ENCODE measurements at places on chromosomes 6 and 20.

DNA sequence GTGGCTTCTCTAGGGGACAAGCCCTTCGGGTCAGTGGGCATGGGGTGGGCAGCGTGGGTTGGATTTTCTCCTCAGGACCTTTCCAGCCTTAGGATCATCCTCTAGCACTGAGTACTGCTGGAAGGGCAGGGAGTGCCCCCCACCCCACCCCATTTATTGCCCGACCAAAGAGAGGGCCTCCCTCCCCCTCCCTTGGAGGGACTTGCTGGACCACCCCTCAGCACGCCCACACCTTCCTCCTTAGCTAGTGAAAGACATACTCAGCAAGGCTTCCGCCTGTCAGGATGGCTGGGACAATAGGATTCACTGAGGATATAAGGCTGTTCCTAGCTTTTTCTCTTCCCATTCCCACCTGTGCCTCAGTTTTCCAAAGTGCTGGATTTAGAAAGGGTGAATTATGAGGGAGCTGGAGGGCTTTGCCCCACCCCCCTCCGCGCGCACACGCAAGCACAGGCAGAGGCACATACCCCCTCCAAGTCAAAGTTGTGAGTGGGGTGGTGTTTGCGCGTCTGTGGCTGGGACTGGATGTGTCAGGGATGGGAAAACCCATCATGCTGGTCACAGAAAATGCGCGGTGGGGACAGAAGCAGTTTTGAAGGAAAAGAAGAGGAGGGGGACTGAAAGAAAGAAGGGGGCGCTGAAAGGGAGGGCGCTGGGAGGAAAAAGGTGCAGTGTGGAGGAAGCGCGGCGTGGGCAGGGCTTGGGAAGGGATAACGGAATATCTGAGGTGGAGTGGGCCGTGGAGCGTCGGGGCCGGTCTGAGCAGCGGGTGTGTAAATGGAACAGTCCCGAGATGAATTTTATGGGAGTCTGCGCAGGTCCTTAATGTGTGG, 693 bp upstream of the SLC29A1 start:
- DNase-seq: peak; percentile 74

- no peak for DNase-seq
Observed at GRCh38 chr6:97049253-97050011, 124.9 kb downstream of the KLHL32 start.

GRCh38 chr20:22080985-22081384, 375.5 kb downstream of the PAX1 start:
- DNase-seq: no peak

GRCh38 chr6:137651178-137651577, 157.0 kb upstream of the OLIG3 start:
- no peak for DNase-seq

DNA sequence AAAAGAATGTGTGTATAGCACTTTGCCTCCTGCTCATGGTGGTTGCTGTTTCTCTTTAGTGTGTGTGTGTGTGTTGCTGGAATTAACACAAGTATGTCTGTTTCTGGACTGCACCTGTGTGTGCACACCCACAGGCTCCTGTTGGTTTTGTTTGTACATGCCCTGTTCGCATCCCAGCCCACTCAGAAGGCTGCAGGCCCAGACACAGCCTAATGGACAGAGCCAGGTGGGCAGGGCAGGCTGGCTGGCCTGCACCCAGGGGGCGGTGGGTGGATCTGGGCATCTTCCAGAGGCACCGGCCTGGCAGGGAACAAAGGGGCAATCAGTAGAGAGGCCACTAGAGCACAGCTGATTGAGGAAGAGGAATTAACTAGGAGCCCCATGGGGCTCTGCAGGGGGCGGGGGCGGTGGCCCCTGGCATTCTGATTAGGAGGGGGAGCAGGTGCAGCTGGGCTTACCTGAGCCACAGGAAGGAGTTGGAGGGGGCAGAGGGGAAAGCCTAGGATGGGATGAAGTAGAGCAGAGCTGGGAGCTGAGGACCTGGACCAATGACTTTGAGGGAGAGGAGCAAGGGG, 21.9 kb downstream of the CD40 start:
- no peak for DNase-seq

- DNase-seq: no peak
Observed at GRCh38 chr6:109344226-109344625, 38.0 kb downstream of the CD164 start.

DNA sequence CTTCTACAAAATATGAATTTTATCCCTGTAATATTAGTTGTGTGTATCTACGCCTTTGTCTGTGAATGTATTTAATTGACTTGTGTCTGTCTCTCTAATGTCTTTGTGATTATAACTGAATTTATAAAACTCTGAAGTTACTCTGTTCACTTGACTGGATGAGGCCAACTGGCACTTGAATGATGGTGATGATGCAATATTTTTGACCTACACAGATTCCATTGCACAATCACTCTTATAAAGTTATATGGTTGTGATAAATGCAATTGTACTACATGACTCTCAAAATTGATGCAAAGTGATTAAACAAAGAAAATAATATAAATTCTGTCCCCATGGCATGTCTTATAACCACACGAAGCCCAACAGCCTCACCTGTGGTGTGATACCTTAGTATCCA, 287.3 kb upstream of the PLN start:
- DNase-seq: no peak

GRCh38 chr6:41527721-41528408, 18.3 kb upstream of the FOXP4 start:
- peak; percentile 66 for DNase-seq

GRCh38 chr6:169172456-169172855, 81.2 kb downstream of the THBS2 start:
- DNase-seq: no peak

GRCh38 chr6:26383624-26384417, 913 bp downstream of the BTN2A2 start:
- peak; percentile 77 for DNase-seq

All from endodermal cell (in vitro differentiated cells).